ENCODE measurements at places on chromosomes 4 and X. TPM values are rescaled to one million over a fixed set of nuclear protein-coding genes. Genes with fewer than 3 reads are reported as not detected.

The FAM241A gene
- 2.9 TPM for polyA plus RNA-seq

The RENBP gene
- 0.40 TPM for polyA plus RNA-seq

The GPRIN3 gene
- not detected for polyA plus RNA-seq

The NAT8L gene
- polyA plus RNA-seq: 0.01 TPM

The BEX2 gene
- polyA plus RNA-seq: 6.5 TPM

The SHOX gene
- not detected for polyA plus RNA-seq

The CLDN22 gene
- not detected for polyA plus RNA-seq

The TBC1D8B gene
- polyA plus RNA-seq: 3.3 TPM

The CT45A3 gene
- polyA plus RNA-seq: not detected

The AASDH gene
- polyA plus RNA-seq: 15.5 TPM

The BMPR1B gene
- polyA plus RNA-seq: 0.89 TPM

The KIT gene
- polyA plus RNA-seq: 0.03 TPM

The MND1 gene
- 4.9 TPM for polyA plus RNA-seq

The DNAAF6 gene
- polyA plus RNA-seq: not detected

The MTTP gene
- polyA plus RNA-seq: 0.09 TPM

The HPSE gene
- polyA plus RNA-seq: 5.7 TPM

The RS1 gene
- polyA plus RNA-seq: not detected

- no peak for DNase-seq
- H3K4me3 ChIP-seq: no peak overlapping the region
- no peaks in the 10 kb centered on the region for H3K36me3 ChIP-seq
- H3K4me1 ChIP-seq: no peaks in the 10 kb centered on the region
- no peaks in the 10 kb centered on the region for H3K27me3 ChIP-seq
- no peak overlapping the region for H3K27ac ChIP-seq
Measured at GRCh38 chr4:123744664-123745290, 348.2 kb downstream of the SPRY1 start.

GRCh38 chrX:100682939-100683338 is 38.9 kb downstream of the SRPX2 start:
- no peaks in the 10 kb centered on the region for H3K36me3 ChIP-seq
- DNase-seq: no peak
- H3K27me3 ChIP-seq: no peaks in the 10 kb centered on the region

DNA sequence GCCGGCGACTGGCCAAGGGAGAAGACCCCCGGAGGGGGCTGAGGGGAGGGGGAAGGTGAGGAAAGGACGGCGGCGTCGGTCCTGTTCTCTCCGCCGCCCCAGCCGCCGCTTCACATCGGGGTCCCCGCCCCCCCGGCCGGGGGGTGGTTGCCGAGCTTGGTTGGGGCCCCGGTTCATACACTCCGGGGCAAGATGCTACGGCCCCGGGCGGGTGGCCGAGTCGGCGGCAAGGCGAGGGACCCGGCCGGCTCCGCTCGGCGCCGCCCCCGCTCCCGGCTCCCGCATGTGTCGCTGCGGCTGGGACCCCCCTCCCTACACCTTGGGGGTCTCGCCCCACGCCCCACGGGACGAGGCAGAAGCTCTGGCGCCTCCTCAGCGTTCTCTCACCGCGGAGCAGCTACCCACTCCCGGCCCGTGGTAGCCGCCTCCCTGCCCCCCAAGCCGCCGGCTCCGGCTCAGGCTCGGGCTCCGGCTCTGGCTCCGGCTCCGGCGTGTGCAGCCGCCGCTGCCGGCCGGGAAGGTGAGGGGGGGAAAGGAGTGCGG is 461 bp downstream of the FBXW7 start:
- peaks cover 3% of the 10 kb centered on the region for H3K36me3 ChIP-seq
- no peak for DNase-seq
- H3K27me3 ChIP-seq: no peaks in the 10 kb centered on the region

GRCh38 chr4:101835121-101835904 is 44.8 kb downstream of the BANK1 start:
- DNase-seq: no peak
- H3K36me3 ChIP-seq: no peaks in the 10 kb centered on the region
- H3K27ac ChIP-seq: no peak overlapping the region
- no peaks in the 10 kb centered on the region for H3K4me1 ChIP-seq
- no peak overlapping the region for H3K4me3 ChIP-seq

DNA sequence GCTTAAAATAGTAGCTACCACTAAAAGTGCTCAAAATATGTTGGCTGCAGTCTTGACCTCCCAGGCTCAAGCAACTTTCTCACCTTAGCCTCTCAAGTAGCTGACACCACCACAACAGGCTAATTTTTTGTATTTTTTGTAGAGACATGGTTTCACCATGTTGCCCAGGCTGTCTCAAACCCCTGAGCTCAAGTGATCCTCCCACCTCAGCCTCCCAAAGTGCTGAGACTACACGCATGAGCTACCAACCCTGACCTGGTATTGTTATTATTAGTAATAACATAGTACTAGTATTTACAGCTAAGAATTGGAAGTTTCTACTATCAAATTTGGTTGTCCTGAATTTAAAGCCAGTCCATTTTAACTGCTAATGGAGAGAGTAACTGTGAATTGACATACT is 18.0 kb downstream of the STAP1 start:
- no peaks in the 10 kb centered on the region for H3K4me1 ChIP-seq
- H3K36me3 ChIP-seq: no peaks in the 10 kb centered on the region
- H3K27me3 ChIP-seq: no peaks in the 10 kb centered on the region
- no peak overlapping the region for H3K4me3 ChIP-seq
- no peak overlapping the region for H3K27ac ChIP-seq
- no peak for DNase-seq

DNA sequence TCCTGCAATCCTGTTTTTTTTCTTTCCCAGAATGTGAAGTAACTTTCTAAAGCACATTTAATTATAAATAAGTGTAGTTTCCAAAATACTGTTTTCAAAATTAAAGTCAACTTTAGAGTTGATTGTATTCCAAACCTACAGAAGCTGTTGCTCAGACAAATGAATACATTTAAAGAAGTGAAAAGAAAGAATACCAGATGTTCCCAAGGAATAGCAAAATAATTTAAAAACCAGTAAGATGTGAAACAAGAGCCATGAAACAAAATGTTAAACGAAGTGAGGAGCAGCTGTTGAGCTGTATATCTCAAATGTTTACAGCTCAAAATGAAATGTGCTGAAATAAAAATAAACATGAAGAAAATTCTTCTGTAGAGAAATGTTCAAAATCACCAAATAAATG is 627.4 kb upstream of the NDST4 start:
- no peak overlapping the region for H3K4me3 ChIP-seq
- no peak overlapping the region for H3K27ac ChIP-seq
- no peaks in the 10 kb centered on the region for H3K27me3 ChIP-seq
- no peaks in the 10 kb centered on the region for H3K4me1 ChIP-seq
- no peaks in the 10 kb centered on the region for H3K36me3 ChIP-seq
- DNase-seq: no peak

DNA sequence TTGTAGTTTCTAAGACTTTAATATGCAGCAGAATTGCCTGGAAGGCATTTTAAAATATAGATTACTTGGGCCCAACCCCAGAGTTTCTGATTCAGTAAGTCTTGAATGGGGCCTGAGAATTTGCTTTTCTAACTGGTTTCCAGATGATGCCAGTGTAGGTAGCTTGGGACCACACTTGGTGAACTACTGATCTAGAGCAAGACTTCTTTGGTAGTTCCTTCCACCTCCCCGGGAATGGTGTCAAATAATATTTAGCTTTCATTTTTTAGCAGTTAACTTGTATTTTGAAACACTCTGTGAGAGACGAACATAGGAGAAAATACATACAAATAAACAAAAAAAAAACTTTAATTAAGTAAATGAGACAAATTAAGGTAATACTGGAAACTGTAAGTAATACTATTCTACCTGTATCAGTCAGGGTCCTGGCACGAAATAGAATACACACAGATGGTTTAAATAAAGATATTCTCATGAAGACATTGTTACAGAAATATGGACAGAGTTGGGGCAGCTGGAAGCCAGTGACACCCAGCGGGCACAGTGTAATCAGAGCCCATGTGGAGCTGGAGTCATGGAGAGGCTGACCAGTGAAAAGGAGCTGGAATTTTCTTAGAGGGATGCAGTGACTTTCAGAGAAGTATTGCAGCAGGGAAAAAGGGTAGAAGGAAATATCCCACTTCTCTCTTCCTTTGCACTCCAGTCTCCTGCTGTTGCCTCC is 905.7 kb downstream of the CCSER1 start:
- no peak overlapping the region for H3K4me3 ChIP-seq
- H3K4me1 ChIP-seq: no peaks in the 10 kb centered on the region
- no peak for DNase-seq

DNA sequence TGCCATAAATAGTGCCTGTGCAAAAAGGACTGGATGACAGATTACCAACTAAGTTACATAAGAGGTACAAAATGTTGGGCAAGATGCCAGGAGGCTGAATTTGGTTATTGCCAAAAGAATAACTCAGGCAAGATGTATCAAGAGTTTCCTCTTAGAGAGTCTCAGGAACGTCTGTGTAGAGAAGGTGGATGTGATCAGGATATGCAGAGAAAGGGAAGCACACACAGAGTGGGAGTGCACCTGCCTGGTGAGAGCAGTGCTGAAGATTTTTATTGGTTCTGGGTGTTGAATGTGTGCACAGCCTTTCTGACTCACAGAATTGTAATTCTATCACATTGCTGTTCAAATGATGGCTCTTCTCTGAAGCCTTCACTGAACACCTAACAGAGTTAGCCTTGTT is 156.8 kb upstream of the HS3ST1 start:
- no peak overlapping the region for H3K27ac ChIP-seq
- H3K4me1 ChIP-seq: peaks cover 6% of the 10 kb centered on the region
- H3K4me3 ChIP-seq: no peak overlapping the region
- DNase-seq: no peak
- H3K27me3 ChIP-seq: no peaks in the 10 kb centered on the region

GRCh38 chrX:32533848-32534247 is 677.5 kb downstream of the DMD start:
- H3K4me3 ChIP-seq: no peak overlapping the region
- H3K4me1 ChIP-seq: no peaks in the 10 kb centered on the region
- no peak for DNase-seq
- no peaks in the 10 kb centered on the region for H3K36me3 ChIP-seq
- no peaks in the 10 kb centered on the region for H3K27me3 ChIP-seq
- no peak overlapping the region for H3K27ac ChIP-seq

GRCh38 chrX:117680286-117680685 is 436.3 kb downstream of the KLHL13 start:
- DNase-seq: no peak
- H3K36me3 ChIP-seq: no peaks in the 10 kb centered on the region
- no peaks in the 10 kb centered on the region for H3K4me1 ChIP-seq
- no peak overlapping the region for H3K27ac ChIP-seq
- no peak overlapping the region for H3K4me3 ChIP-seq

- H3K36me3 ChIP-seq: no peaks in the 10 kb centered on the region
- no peaks in the 10 kb centered on the region for H3K27me3 ChIP-seq
- H3K4me1 ChIP-seq: no peaks in the 10 kb centered on the region
- H3K27ac ChIP-seq: no peak overlapping the region
Measured at GRCh38 chrX:10393899-10394298, 226.5 kb downstream of the MID1 start.

DNA sequence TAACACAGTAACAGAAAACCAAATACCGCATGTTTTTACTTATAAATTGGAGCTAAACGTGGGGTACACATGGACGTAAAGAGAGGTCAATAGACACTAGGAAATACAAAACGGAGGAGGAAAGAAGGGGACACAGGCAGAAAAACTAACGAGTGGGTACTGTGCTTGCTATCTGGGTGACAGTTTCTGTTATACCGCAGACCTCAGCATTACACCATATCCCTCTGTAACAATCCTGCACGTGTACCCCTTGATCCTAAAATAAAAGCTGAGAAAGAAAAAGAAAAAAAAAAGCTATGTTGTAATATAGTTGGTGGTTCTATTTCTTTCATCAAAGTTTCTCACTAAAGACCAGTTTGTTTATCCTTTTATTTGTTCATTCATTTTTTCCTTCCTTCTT is 47.9 kb upstream of the UNC5C start:
- no peaks in the 10 kb centered on the region for H3K36me3 ChIP-seq
- no peak overlapping the region for H3K4me3 ChIP-seq
- no peak overlapping the region for H3K27ac ChIP-seq
- no peaks in the 10 kb centered on the region for H3K27me3 ChIP-seq

- no peaks in the 10 kb centered on the region for H3K27me3 ChIP-seq
- H3K4me1 ChIP-seq: peaks cover 28% of the 10 kb centered on the region
- no peak overlapping the region for H3K4me3 ChIP-seq
- no peak overlapping the region for H3K27ac ChIP-seq
Measured at GRCh38 chr4:73729534-73730165, 10.7 kb upstream of the CXCL8 start.

GRCh38 chrX:84044051-84044450 is 143.9 kb downstream of the RPS6KA6 start:
- DNase-seq: no peak
- no peaks in the 10 kb centered on the region for H3K36me3 ChIP-seq
- no peak overlapping the region for H3K27ac ChIP-seq

GRCh38 chr4:6324999-6325787 is 55.5 kb downstream of the WFS1 start:
- no peaks in the 10 kb centered on the region for H3K36me3 ChIP-seq
- no peaks in the 10 kb centered on the region for H3K27me3 ChIP-seq
- peaks cover 12% of the 10 kb centered on the region for H3K4me1 ChIP-seq
- H3K4me3 ChIP-seq: no peak overlapping the region
- H3K27ac ChIP-seq: no peak overlapping the region
- DNase-seq: peak; percentile 52

GRCh38 chrX:38891641-38892413 is 90.6 kb downstream of the MID1IP1 start:
- H3K4me3 ChIP-seq: no peak overlapping the region
- H3K27ac ChIP-seq: no peak overlapping the region
- H3K27me3 ChIP-seq: no peaks in the 10 kb centered on the region
- no peaks in the 10 kb centered on the region for H3K36me3 ChIP-seq
- no peak for DNase-seq
- peaks cover 4% of the 10 kb centered on the region for H3K4me1 ChIP-seq

DNA sequence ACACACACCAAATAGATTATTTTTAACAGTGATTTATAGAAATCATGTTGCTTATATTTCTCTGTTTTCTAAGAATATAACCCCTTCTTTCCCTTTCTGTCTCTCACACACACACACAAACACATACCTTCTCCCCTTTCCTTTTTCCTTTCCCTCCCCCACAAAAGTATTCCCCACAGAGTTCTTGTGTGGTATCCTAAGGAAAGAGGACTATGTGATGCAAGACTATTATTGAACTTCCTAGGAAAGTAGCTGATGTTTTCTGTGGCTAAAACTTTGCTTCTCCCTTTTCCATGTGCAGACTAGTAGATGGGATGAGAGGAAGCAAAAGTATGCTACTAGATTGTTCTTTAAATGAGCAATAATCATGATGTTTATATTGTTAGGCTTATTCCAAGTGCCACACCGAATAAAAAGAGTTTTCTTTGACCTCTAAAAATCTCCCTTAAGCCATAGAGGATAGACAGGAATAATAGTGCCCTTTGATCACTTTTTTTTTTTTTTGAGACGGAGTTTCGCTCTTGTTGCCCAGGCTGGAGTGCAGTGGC is 38.7 kb downstream of the CPEB2 start:
- peaks cover 2% of the 10 kb centered on the region for H3K36me3 ChIP-seq
- no peak for DNase-seq
- no peaks in the 10 kb centered on the region for H3K27me3 ChIP-seq
- H3K4me3 ChIP-seq: no peak overlapping the region
- no peak overlapping the region for H3K27ac ChIP-seq
- H3K4me1 ChIP-seq: peaks cover 15% of the 10 kb centered on the region

GRCh38 chr4:109211671-109212070 is 90.8 kb downstream of the COL25A1 start:
- H3K27ac ChIP-seq: no peak overlapping the region
- H3K27me3 ChIP-seq: no peaks in the 10 kb centered on the region
- no peak for DNase-seq
- H3K4me3 ChIP-seq: no peak overlapping the region
- no peaks in the 10 kb centered on the region for H3K36me3 ChIP-seq

- DNase-seq: no peak
- H3K27ac ChIP-seq: no peak overlapping the region
- H3K27me3 ChIP-seq: no peaks in the 10 kb centered on the region
- no peak overlapping the region for H3K4me3 ChIP-seq
- no peaks in the 10 kb centered on the region for H3K36me3 ChIP-seq
Measured at GRCh38 chr4:152594057-152594456, 58.2 kb upstream of the FBXW7 start.

All from keratinocyte (primary cell).